ENCODE measurements at places on chromosomes 12 and 14. TPM values are rescaled to one million over a fixed set of nuclear protein-coding genes. Genes with fewer than 3 reads are reported as not detected.

The CLEC2D gene
- 12.4 TPM for total RNA-seq

The B3GNT4 gene
- total RNA-seq, result 0.41 TPM

DNA sequence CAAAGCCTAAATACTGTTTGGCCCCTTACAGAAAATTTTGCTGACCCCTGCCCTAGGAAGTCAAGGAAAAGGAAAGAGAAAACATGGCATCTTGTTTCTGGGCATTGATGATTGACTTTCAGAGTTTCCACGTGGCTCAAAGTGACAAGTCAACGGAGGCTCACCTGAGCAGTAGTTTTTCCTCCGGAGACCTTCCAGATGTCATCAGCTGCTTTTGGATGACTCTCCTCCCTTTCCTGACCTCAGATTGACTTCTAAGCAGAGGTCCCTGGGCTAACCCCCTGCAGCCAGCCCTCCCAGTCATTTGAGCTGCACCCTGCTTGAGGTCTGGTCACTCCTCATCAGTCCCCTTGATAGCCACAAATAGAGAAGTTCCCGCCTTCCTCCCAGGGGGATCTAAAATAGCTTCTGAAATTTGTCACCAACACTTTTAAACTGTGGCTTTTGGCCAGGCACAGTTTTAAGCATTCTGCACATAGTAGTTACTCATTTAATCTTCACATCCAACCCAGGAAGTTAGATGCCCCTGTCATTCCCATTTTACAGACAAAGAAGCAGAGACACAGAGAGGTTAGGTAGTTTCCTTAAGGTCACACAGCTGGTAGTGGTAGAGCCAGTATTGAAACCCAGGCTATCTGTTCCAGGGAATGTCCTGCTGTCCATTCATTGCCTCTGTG is 143.4 kb downstream of the CHST11 start:
- DNase-seq, result no peak

The SMAGP gene
- total RNA-seq, result 5.0 TPM

DNA sequence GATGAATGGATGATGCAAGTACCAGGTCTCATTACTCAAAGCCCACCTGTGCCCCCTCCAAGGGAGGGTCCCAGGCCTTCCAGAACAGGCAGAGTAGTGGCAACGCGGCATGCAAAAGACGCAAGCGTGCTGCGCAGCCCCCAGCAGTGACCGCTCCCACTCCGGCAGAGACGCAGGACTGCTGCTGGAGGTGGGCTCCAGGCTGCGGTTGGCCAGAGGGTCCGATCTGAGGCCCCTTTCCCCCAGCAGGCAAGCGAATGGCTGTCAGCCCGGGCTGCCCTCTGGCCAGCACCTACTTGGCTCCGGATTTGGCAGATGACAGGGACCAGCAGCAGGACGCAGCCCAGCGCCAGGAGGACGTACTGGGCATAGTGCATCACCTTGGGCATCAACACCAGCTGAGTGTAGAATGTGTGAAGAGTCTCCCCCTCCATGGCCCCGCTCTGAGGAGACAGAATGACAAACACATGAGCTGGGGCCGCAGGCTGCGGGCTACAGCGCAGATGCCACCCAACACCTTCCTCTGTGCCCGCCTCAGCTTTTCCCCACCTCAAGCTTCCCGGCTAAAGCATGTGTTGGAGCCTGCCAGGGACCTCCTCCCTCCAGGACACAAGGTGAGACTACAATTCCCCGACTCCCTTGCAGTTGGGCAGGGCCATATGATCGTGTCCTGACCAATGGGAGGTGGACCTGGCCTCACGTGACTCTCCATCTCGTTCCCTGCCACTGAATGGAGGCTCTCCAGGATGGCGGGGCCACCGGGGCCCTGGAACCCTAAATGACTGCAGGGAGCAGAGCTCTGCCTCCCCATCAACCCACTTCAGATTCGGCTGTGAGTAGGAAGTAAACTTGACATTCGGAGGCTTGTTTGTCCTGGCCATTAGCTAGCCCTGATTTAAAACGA is 77.4 kb downstream of the SCARB1 start:
- peak; percentile 97 for DNase-seq

- peak; percentile 94 for DNase-seq
Measured at GRCh38 chr12:46300910-46301309, 32.1 kb upstream of the SLC38A1 start.

DNA sequence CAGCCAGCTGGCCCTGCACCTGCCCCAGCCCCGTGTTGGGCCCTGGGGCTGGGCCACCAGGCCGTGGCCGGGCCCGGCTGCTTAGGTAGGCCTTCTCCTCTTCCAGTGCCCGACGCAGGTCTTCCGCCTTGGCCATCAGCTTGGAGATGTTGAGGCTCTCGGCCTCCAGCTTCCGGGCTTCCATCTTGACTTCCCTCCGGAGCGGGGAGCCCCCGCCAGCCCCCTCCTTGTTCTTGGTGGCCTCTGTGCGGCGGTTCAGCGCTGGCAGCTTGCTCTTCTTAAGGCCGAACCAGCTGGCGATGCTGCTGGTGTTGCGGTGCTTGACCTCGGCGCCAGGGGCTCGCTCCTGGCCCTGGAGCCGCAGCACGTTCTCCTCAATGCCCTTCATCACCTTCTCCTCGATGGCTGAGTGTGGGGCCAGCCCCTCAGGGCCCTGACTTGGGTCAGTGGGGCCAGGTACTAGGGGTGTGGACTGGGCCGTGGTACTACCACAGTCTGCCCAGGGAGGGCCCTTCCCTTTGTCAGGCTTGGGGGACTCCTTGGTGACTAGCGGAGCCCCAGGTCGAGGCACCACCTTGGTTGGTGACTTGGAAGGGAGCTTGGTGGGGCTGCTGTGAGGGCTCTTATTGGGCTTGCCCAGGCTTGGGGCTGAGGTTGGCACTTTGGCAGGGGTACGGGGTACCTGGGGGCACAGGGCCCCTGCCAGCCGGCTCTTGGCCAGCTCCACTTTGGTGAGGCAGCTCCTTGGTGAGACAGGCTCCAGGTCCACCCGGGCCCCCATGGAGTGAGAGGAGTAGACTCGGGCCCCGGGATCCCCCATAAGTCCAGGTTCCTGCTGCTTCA is 33.2 kb downstream of the NCKAP5L start:
- DNase-seq, result no peak

The SLC17A8 gene
- total RNA-seq, result 3.2 TPM

DNA sequence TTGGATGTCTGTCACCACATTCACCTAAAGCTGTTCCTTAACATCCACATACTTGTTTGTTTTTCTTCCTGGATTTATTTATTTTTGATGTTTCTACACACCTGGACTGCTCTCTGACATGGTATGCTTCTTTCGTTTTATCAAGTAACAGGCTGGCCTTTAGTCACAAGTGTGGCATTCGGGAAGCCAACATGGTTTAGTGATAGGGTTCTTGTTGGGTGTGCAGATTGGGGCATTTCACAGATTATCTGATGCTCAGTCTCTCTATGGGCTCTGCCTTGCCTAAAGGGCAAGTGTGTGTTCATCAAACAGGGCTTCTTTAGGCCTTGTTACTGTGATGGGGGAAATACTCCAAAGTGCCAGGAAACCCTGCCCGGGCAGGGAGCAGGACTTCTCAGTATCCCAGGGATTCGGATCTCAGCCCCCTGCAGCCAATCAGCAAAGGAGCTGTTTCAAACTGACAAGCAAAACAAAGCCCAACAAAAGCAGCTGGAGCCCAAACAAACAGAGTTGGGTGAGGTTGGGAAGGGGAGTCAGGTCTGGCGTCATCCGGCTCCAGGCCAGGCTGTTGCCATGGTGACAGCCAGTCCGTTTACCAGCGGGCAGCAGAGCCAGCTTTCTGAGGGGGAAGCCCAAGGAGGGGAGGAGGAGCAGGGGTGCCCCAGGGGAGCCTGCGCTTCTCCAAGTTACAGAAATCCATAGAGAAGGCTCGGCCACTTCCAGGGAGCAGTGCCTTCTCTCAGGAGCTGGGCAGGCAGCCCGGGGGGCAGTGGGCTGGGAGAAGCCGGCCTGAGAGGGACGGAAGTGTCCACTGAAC is 31.9 kb downstream of the FOS start:
- DNase-seq, result peak; percentile 98

DNA sequence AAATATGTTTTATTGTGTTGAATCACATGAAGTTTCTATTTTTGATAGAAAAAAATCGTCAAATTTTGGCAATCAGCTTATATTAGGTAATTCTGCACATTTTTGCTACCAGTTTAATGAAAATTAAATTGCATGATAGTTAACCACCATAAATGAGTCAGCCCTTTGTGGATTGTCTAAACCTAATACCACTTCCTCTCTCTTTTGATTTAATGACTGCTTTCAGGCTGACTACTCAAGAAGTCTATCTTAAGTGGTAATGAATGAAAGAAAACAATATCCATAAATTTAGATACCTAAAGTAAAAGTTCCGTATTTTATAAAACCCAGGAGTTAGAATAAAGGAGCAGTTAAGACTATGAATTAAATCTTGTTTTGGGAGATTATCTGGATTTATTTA is 450.5 kb downstream of the TMEM117 start:
- DNase-seq, result no peak

The BCL7A gene
- total RNA-seq, result 15.4 TPM

GRCh38 chr12:113880988-113881962 is 84.8 kb downstream of the RBM19 start:
- DNase-seq, result peak; percentile 54

The B4GALNT3 gene
- 14.0 TPM for total RNA-seq

The TRMT61A gene
- 7.0 TPM for total RNA-seq

The NPAS3 gene
- total RNA-seq, result 4.4 TPM

- no peak for DNase-seq
Measured at GRCh38 chr14:104072586-104072985, 12.9 kb upstream of the ASPG start.

The SMIM41 gene
- total RNA-seq, result 0.82 TPM

DNA sequence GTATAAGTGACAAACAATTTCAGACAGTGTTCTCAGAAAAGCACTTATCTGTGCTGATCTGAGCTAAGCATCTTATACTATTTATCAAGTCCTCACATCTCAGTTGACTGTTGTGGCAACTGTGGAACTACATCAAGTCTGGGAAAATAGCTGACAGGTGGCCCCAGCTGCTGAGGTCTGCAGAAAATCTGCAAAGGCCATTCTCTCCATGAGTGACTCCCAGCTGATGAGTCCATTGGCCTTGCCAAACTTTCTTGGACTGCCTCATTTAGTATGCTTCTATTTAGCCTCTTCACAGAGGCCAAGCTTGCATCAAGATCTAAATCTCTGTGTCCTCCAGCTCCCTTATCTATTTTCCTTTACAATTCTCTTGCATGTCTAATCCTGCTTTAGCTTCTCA is 174.5 kb upstream of the RBM19 start:
- peak; percentile 92 for DNase-seq

The ADCY6 gene
- 45.7 TPM for total RNA-seq

The DERA gene
- 43.9 TPM for total RNA-seq

The TUNAR gene
- not detected for total RNA-seq

DNA sequence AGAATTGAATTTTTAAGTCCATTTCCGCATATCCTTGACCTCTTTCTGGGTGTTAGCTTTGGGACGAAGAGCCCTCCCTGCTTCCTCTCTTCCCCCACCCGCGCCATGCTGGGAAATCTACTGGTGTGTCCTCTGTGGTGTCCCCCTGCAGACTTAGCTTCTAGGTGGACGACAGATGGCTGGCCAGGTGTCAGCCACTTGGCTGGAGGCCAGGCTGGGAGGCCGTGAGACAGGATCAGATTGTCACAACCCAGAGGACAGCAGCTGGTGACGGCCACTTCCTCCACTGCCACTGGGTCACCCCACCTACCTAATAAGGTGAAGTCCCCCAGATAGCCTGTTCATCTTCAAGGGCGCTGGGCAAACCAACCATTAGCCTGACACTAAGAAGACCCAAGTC is 13.3 kb upstream of the DTX1 start:
- no peak for DNase-seq

The CCDC184 gene
- 1.2 TPM for total RNA-seq

The IGF1 gene
- 72.9 TPM for total RNA-seq

The PLD4 gene
- 7.7 TPM for total RNA-seq

The IGFBP6 gene
- total RNA-seq, result 251 TPM

GRCh38 chr14:73795974-73796373 is 55.7 kb upstream of the PTGR2 start:
- no peak for DNase-seq

- DNase-seq, result peak; percentile 47
Measured at GRCh38 chr14:32809255-32809654, 129.4 kb upstream of the NPAS3 start.

The TBX5 gene
- not detected for total RNA-seq

The PDE3A gene
- total RNA-seq, result 25.8 TPM

- DNase-seq, result no peak
Measured at GRCh38 chr14:76591266-76591665, 170.0 kb upstream of the VASH1 start.

The G2E3 gene
- 32.4 TPM for total RNA-seq

The DYNC1H1 gene
- 610 TPM for total RNA-seq

DNA sequence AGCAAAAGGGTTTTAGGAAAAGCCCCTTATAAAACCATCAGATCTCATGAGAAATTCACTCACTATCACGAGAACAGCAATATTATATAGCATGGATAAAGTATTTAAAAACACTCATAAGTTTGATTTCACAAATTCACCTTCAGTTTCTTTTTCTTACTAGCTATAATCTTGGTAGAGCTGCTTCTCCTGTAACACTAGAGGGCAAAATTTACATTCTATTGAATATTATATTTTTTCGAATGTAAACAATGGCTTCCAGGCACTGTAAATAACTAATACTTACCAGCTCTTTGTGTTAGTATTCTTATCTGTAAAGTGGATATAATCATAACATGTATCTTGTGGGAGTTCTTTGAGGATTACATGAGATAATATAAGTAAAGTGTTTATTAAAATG is 259.6 kb downstream of the CCER1 start:
- DNase-seq, result no peak

The RD3L gene
- total RNA-seq, result not detected

- DNase-seq, result peak; percentile 88
Measured at GRCh38 chr12:124609041-124609989, 41.9 kb upstream of the NCOR2 start.

The E2F7 gene
- 7.1 TPM for total RNA-seq

GRCh38 chr14:67575684-67576083 is 24.4 kb downstream of the PIGH start:
- DNase-seq, result no peak

DNA sequence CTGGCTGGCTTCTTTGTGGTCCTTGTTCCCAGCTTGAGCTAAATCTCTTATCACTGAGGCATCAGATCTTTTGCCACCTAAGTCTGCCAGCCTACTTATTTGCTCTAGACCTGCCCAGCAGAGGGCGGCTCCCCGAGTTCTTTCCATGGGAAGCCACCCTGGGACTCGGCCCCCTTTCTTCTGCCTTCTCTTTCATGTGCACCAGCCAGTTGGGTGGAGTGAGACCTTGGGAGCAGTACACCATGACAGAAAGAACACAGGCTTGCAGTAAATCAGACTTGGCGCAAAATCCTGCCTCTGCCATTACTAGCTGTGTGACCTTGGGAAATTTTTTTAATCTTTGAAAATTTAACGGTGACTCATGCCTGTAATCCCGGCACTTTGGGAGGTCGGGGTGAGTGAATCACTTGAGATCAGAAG is 7.4 kb downstream of the SMAGP start:
- no peak for DNase-seq

The CLEC2A gene
- not detected for total RNA-seq

DNA sequence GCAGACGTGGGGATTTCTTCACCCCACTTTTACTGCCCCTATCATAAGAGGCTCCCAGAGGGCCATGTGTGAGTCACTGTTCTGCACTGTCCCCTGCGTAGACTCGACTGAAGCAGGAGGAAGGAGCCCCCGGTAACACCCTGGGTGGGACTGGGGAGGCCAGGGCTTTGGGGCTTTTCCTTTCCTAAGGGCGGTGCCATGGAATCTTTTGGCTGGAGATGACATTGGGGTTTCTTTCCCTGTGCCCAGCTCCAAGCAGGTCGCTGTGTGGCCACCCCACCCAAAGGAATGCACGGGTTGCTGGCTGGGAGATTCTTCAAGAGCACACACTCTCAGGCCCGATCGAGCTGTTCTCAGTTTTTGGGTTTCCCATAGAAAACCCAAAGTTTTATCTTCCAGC is 62.3 kb upstream of the RIN3 start:
- no peak for DNase-seq

The SRRM4 gene
- total RNA-seq, result 0.31 TPM

The BHLHE41 gene
- total RNA-seq, result 8.2 TPM

Measured in tongue (tissue), 3 donors.